GM12891 (cell line): ENCODE measurements at places on chromosomes 6 and 20.

GRCh38 chr20:23153696-23154341, 67.7 kb upstream of the CD93 start:
- no peak for DNase-seq

GRCh38 chr6:158121335-158121734, 46.7 kb downstream of the SERAC1 start:
- no peak for DNase-seq

GRCh38 chr6:33114406-33114805, 38.6 kb downstream of the HLA-DPB1 start:
- no peak for DNase-seq

GRCh38 chr6:7707787-7708186, 18.1 kb upstream of the BMP6 start:
- DNase-seq: no peak

DNA sequence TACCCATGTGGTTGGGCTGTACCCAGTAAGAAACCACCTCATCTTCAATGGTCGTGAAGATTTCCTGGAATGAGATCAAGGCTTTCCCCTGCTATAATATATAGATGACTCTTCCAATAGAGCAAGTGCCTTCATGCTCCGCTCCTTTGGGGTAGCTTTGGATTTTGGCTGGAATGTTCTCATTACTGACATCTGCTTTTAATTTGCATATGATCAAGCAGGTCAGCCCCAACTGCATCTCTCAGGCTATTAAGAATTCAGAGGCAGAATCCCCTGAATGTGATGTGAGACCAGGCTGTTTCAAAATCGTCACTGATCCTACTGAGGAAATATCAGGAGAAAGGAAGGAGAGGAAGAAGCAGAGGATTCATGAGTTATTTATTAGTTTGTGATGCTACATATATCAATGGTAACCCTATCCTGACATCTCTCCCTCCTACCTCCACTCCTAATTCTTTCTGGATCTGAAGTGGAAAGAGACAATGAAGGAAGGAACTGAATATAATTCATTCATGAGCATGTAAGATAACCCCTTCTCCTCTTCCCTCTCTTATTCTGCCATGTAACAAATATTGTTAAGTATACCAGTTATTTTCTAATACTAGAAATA, 47.6 kb upstream of the FUCA2 start:
- DNase-seq: no peak

GRCh38 chr6:110664933-110665332, 150.3 kb downstream of the CDK19 start:
- no peak for DNase-seq

GRCh38 chr6:6723921-6724538, 135.5 kb downstream of the LY86 start:
- DNase-seq: no peak

GRCh38 chr6:49463612-49463967, 420 bp downstream of the CENPQ start:
- no peak for DNase-seq

DNA sequence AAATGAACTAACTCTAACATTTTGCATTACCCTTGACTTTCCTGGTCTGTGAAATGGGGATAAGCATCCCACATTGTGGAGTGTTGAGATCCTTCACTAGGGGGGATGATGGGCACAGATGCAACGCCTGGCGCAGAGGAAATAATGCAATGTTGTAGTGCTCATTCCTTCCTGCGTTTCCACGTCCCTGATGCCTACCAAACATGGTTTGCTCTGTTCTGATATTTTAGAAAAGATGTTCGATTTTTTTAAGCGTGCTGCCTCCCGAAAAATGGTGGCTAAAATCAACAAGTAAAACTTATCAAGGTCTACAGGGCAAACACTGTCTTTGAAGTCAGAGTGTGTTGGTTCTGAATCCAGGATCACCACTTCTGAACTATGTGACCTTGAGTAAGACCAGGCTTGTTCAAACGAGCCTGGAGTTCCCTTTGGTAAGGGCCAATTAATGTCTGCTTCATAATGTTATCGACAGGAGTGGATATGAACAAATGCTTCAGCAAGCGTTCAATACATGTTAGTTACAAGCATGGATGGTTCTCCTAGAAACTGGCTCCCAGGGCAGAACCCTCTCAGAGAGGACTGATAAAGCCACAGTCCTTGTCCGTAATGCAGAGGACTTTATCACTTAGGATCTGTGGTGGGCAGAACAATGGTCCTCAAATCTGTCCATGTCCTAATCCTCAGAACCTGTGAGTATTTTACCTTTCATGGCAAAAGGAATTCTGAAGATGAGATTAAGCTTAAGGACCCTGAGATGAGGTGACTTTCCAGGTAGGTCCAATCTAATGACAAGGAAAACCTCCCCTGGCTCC, 44.7 kb downstream of the SLC22A23 start:
- DNase-seq: no peak

DNA sequence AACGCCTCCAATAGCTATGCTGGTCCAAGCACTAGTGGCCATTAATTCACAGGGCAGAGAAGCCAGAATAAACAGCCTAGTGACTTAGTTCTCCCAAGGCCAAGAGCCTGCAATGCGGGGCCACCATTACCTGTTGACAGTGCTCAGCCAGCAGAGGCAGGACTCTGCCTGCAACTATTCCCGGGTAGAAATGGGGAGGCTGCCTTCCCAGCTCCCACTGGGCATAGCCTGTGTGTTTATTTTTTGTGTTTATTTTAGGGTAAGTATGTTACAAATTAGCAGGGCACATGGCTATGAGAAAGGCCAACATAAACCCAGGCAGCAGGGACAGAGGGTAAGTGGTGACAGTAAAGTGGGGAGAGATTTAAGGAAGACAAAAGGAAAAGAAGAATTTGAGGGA, 5.0 kb downstream of the GNAS-AS1 start:
- DNase-seq: no peak

GRCh38 chr6:83138758-83139157, 54.3 kb downstream of the PGM3 start:
- DNase-seq: no peak

GRCh38 chr6:12110523-12111362, 98.6 kb downstream of the HIVEP1 start:
- no peak for DNase-seq

DNA sequence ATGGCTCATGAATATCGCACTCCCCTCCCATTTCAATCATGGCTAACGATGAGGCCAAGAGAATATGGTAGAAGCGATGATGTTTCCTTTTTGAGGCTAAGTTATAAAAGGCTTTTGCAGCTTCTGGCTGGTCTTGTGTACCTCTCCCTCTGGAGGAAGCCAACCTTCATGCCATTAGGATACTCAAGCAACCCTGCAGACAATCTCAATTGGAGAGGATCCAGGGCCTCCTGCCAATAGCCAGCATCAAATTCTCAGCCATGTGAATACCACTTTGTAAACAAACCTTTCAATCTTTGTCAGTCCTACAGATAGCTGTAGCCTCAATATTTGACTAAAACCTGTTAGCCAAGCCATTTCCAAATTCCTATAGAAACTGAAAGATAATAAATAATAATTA, 738.4 kb downstream of the KIF16B start:
- no peak for DNase-seq

DNA sequence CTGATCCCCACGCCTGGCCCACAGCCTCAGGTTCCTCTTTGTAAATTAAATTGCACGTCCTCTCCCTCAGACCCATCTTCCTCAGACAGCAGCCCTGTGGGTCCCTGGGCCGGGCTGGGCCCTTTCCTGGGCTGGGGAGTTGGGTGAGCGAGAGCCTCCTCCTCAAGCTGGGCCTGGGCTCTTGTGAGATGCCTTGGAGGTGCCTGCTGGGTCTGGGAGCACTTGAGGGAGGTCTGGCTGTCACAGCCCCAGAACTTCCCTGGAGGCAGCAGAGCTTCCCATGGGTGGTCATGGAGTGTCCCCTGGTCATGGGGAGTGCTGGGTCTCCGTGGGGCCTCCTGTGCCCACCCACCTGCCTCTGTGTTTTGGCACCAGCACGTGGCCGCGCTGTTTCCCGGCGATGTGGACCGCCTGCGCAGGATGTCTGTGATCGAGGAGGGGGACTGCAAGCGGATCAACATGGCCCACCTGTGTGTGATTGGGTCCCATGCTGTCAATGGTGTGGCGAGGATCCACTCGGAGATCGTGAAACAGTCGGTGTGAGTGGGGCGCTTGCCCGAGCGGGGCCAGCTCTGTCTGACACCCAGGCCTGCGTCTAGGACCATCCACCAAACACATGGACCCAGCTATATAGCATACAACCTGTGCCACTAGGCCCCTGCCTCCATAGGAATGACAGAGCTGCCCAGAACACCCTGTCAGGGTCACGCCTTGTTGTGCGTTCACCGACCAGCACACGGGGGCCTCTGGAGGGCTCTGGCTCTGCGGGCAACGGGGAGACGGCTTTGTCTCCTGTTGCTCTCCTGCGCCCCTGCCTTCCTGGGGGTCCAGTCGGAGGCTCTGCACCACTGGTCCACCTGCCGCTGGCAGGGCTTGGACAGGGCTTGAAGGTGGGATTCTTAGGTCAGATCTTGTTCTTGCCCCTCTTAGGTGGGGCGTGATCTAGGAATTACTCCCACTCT, 33.0 kb downstream of the PYGB start:
- DNase-seq: no peak

DNA sequence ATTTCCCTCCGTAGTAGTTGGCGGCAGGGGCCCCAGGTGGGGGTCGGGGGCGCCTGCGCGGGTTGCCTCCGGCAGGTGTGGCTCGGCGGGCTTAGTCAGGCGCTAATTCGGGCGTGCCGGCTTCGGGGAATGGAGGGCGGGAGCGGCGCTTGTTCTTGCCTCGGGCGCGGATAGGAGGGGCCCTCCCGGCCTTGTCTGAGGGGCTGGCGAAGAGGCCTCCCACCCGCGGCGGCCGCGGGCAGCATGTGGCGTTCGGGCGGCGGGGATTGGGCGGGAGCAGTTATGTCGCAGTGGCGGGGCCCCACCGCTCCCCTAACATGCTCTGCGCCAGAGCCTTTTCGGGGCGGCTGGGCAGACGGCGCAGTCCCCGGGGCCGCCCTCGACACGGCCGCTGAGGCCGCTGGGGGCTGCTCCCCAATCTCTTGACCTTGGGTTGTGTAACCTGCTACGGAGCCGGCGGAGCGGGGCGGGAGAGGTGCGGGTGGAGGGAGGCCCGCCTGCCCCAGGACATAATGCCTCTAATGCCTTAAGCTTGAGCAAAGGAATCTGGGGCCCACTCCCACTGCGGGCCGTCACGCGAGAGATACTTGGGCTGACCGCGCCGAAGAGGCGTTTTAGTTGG, 1.1 kb downstream of the AMD1 start:
- DNase-seq: no peak

- no peak for DNase-seq
These were observed 29.1 kb upstream of the SCRT2 start for GRCh38 chr20:704726-705125.

DNA sequence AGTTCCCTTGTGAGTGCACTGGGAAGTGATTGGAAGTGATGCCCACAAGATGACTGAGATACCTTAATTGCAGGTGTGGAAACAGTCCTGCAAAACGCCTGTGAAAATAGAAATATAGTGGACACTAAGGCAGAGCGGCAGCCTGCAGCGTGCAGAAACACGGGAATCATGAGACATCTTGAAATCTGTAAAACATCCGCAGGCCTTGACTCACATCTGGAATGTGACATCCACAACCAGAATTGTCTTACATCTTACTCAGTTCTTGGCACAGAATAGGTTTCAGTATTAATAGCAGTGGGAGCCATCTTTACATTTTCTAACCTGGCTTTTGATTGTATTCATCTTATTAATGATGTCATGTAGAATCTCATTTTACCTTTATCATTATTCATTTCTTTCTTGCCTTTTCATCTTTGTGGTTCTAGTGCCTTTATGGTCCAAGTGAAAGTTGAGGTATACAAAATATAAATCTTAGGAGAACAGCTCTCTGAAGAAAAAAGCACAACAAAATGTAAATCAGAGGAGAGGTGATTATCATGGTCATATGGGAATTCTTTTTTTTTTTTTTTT, 44.6 kb downstream of the CDYL start:
- no peak for DNase-seq

DNA sequence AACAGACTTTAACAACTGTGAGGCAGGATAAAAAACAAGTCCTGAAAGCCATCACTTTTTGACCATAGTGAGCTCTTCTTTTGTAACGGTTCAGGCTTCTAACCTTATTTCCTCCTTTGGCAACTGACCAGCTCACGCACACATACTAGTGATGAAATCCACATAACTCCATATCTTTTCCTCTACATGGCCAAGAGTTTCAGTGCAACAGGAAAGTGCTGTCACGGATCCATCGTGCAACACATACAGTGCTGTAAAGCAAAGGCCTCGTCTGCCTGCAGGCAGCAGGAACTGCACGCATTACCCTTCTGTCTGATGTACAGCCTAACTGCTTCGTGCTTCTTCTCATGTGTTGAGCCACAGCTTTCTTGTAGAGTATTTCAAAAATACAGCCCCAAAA, 108.5 kb downstream of the EPM2A start:
- DNase-seq: no peak

DNA sequence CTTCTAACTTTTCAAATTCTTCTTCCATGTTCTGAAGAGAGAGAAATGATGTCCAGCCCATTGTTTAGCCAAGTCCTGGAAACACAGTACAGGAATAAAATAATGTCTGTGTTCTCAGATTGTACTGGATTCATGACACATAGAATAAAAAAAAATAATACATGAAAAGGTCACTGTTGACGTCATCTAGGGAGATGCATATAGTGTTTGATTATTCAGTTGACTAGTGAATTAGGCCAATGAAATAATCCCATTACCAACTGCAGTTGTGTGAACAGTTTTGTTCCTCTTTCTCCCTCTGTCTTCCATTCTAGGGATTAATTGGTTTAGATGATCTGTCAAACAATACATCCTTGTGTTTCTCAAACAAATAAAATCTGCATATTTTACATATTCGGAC, 222.8 kb downstream of the ALDH8A1 start:
- no peak for DNase-seq

DNA sequence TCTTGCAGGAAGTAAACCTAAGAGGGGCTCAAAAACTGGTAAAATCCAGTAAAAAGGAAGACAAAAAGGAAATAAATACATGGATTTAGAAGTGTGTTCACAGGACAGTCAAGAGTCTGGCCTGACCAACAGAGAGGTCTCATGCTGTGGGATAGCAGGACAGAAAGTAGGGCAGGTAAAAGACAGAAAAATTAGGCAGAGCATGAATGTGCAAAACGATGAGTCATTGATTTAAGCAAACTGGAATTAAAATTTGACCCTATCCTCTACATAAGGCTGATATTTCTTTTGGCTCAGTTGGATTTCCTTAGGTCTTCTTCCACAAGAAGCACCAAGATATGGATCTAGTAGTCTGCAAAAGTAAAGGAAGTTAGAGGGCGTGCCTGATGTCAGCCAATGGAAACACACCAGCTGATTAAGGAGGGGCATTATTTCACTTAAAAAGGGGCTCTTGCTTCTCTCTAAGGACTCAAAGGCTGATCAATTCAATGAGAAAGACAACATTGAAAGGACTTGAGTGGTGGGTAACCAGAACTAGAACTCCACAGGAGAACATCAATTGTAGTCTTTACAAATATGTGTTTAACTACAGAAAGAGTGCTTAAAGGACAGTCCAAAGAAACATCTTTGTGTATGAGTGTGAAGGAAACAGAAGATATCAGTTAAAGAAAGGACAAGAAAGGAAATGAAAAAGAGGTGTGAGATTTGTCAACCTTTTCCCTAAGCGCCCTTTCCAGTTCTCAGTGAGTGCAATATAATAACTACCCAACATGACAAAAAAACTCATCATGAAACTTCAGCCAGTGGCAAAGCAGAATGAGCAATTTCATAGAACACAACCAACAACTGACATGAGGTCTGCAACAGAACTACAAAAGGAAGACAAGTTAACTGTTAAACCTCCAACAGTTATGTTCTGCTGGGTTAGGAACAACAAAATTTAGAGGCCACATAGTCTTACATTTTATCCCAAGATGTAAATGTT, 19.4 kb upstream of the MYB start:
- no peak for DNase-seq

- no peak for DNase-seq
These were observed 723 bp upstream of the ZNF451 start for GRCh38 chr6:57089265-57089664.

GRCh38 chr6:124573953-124574352, 388.3 kb upstream of the RNF217 start:
- DNase-seq: no peak
